ENCODE measurements at places on chromosomes 5 and 9.

GRCh38 chr5:98899456-98899855, 29.4 kb downstream of the CHD1 start:
- DNase-seq = no peak

DNA sequence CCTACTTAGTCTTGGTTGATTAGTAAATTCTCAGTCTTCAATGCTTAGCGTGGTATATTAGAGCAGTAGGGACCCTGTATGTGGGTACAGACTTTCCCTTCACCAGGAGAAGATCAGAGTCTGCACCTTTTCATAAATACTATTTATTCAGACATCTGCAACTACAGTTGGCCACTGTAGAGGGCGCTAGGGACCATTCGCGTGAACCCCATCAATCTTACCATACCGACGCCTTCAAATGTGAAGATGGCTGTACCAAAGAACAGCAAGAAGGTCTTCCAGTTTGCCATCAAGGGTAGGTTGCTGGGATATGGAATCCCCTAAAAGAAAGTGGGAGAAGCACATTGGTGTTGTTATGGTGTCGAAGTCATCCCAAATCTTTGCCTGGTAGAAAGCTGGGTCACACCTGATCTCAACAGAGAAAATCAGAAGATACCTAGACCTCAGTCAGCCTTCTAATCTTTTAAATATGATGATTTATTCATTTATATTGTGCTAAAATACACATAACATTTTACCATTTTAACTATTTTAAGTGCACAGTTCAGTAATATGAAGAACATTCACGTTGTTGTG, 19.1 kb downstream of the SLC36A3 start:
- DNase-seq = no peak

DNA sequence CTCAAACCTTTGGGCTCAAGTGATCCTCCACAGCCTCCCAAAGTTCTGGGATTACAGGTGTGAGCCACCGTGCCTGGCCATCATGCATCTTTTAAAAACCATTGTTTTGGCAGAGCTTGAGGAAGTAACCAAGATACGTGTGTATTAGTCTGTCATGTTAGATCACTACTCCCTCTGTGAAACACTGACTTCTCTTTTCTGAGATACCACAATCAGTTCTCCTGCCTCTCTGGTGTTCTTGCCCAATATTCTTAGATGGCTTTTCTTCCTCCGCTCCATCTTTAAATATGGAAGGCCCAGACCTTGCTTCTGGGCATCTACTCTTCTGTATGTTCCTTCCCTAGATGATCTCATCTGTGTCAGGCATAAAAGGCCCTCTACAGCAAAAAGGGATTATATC, 14.2 kb upstream of the CCNB1 start:
- no peak for DNase-seq

- DNase-seq = no peak
These were observed 53.8 kb downstream of the UBE2QL1 start for GRCh38 chr5:6502421-6502820.

- no peak for DNase-seq
These were observed 41.9 kb downstream of the MTRR start for GRCh38 chr5:7910738-7911428.

DNA sequence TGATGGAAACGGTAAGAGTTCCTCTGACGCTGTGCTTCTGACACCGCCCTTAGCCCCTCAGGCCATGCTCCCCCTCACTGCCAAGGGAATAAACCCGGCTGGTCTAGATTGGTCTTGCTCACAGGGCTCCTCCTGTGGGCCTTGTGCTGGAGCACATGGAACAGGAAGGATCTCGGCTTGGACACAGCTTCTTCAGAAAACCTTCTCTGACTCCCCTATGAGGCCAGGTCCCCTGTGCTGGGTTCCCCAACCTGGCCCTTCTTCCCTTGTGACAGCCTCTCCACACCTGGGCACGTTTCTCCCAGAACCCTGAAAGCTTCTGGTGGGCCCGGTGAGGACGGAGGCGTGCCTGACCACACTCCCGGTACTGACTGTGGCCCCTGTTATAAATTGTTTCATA, 8.2 kb downstream of the SPATA31E1 start:
- no peak for DNase-seq

- no peak for DNase-seq
These were observed 42.9 kb upstream of the MTMR12 start for GRCh38 chr5:32355686-32356085.

DNA sequence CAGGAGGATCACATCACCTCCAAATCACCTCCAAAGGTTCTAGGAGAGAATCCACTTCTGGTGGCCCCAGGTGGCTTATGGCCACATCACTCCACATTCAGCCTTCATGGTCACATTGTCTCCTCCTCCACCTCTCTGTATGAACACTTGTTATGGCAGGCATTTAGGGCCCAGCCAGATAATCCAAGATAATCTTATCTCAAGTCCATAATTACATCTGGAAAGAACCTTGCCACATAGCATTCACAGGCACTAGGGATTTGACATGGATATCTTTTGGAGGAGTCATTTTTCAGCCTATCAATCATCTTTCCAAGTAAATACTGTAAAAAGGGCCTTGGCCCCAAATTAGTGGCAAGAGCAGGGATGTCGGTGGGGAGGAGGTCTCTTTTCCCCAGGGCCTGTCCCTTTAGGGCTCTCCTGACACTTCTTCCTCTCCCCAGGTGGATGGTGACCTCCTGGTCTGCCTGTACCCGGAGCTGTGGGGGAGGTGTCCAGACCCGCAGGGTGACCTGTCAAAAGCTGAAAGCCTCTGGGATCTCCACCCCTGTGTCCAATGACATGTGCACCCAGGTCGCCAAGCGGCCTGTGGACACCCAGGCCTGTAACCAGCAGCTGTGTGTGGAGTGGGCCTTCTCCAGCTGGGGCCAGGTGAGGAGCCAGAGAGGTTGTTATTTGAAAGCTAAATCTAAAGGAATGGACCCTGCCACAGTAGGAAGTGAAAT, 140.9 kb downstream of the SAXO1 start:
- no peak for DNase-seq

DNA sequence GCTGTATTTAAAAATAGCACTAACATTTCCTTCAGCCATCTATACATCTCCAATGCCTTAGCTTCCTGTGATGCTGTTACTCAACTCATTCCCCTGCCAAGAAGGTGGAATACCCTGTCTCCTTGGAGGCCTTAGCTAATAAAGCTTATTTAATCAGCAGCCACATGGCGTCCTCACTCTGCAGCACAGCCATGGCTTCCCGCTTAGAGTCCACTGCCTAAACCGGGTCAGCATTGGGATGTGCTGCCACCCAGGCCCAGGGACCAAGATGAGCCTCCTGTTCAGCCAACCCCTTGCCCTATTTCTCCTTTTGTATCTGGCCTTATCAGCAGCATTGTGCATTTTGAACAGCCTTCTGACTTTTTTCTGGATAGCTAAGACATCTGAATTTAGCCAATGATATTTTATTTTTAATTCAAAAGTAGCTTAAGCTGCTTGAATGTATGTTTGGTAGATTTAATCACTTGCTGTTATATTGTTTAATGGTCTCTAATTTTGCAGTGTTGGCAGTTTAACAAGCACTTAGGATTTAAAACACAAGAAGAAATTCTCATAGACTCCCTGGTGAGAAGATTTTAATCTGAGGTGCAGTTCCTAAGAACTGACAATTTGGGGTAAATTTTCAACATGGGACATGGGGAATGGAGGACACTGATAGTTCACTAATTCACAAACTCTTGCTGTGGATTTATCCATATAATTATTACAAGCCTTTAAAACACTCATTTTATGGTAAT, 113.0 kb downstream of the RPS23 start:
- no peak for DNase-seq

DNA sequence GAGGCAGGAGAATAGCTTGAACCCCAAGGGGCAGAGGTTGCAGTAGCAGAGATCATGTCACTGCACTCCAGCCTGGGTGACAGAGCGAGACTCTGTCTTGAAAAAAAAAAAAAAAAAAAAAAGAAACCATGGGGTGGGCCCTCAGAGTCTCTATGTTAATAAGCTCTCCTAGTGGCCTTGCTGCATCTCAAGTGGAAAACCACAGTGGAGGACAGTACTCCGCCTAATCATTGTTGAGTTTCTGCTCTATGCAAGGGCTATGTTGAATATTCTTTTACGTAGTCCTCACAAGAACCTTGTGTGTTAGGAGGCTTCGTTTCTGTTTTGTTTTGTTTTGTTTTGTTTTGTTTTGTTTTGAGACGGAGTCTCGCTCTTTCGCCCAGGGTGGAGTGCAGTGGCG, 48.9 kb downstream of the TJP2 start:
- DNase-seq = no peak

- no peak for DNase-seq
These were observed 26.6 kb downstream of the NR5A1 start for GRCh38 chr9:124480621-124480981.

GRCh38 chr5:168086104-168086610, 205.3 kb upstream of the WWC1 start:
- DNase-seq = no peak

GRCh38 chr5:169223595-169223953, 77.4 kb downstream of the SLIT3 start:
- DNase-seq = no peak

DNA sequence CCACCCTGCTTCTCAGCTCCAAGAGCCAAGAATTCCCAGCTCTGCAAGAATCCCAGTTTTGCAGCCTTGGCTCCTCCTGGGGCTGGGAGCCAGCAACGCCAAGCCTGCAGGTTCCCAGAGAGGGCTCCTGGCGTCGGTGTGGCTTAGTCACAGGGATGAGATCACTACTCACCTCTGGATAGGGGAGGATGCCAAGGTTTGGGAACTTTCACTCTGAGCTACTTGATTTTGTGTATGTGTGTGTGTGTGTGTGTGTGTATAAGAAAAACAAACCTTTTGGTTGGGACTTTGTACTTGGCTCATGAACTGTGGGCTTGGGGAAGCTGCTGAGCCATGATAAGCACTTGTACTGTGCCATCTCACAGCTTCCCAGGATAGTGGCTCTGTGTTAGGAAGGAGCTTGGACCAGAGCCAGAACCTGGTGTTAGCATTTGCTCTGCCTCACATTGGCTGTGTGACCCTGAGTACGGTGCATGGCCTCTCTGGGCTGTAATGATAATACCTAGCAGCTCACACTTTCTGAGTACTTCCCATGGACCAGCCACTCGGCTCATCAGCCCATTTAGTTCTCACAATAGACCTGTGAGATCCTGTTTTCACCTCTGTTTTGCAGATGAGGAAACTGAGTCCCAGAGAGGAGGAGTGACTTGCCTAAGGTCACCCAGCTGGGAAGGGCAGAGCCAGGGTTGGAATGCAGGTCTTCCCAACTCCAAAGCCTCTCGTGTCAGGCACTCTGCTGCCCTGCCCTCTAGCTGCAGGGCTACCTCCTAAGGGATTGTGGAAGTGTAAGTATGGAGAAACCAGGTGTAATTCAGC, 41.4 kb upstream of the DAB2IP start:
- peak; percentile 37 for DNase-seq

- no peak for DNase-seq
These were observed 1951.4 kb upstream of the WWC1 start for GRCh38 chr5:166340039-166340438.

DNA sequence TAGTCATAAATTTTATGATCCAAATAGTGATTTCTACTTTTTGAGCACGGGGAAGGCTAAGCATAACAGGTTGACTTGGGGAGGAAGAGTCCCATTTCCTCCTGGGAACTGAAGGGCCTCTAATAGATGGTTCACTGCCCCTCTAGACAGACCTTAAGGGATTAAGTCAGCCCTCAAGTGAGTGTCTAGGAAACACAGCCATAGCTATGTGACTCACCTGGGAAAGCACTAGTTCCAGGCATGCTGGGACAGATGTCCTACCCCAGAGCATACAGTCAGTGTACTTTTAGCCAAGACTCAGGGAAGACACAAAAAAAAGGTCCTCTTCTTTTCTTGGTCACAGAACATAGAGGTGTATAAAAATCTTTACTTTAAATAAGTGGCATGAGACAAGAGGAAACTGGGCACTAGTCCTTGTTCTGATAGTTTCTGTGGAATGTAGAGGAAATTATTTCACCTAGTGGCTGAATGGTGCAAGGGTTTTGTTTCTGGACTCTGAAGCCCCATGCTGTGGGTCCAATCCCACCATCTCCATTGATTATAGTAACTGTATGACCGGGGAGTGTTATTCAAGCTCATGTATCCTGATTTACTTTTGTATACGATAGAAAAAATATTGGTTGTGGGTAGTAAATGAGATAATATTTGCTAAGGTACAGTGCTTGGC, 86.0 kb downstream of the NREP start:
- no peak for DNase-seq

DNA sequence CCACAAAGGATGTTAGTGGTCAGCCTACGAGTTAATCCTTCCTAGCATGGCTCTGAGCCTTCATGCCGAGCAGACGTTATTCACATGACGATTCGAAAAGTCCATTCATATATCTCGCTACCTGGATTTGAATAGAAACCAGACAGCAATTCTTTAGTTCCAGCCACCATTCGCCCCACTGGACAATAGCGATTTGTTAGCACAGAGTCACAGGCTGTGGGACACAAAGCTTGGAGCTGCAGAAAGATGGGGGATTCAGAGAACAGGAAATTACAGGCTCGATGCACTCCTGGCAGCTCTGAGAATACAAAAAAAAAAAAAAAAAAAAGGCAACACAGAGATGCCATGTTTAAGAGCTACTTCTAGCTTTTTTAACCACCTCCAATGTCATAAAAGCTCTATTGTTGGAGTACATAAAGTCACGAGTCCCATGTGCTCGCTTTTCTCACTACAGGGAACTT, 110.7 kb downstream of the NR6A1 start:
- DNase-seq = peak; percentile 87

GRCh38 chr5:10459080-10460055, 17.7 kb downstream of the ROPN1L start:
- DNase-seq = no peak

DNA sequence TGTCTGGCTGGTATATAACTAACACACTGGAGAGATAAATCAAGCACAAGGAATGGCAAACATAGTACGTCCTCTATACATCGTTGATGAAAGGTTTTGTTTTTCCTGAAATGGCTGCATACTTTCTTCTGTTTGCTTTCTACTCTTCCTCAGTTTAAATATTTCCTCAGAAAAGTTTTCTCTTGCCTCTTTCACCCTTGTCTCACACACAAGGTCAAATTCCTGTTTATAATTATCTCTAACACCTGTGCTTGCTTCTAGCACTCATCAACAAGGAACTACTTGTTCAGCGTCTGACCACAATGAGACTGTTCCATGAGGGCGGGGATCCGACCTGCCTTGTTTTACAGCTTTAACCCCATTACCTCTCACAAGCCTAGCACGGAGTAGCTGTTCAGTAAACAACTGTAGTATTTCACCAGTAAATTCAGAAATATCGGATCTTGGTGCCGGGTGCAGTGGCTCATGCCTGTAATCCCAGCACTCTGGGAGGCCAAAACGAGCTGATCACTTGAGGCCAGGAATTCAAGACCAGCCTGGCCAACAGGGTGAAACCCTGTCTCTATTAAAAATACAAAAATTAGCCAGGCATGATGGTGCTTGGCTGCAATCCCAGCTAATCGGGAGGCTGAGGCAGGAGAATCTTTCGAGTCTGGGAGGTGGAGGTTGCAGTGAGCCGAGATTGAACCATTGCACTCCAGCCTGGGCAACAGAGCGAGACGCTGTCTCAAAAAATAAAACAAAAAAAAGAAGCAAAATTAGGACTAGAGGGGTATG, 37.0 kb downstream of the NR6A1 start:
- DNase-seq = no peak
